ENCODE measurements at places on chromosomes 16 and 17.
A peak's percentile ranks its signal among the peaks of the same experiment; 100 is the strongest.

DNA sequence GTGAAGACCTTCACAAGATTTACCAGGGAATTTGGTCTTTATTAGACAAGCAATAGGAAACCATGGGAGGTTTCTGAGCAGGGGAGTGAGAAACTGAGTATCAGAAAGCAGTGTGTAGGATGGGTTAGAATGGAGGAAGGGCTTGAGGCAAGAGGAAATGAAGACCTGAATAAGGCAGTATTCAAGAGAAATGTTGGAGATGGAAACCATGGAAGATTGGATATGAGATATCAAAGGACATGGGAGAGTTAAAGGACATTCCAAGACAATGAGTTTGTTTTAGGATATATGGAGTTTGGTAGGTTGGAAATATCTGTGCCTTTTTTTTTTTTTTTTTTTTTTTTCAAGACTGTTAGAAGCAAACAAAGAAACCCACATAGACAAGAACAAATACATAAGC, 21.3 kb upstream of the FAM20A start:
- DNase-seq: no peak

GRCh38 chr17:39195568-39196160, 1.8 kb downstream of the CACNB1 start:
- no peak for DNase-seq

- peak; percentile 61 for DNase-seq
Observed at GRCh38 chr16:84084570-84085270, 32.0 kb downstream of the MBTPS1 start.

GRCh38 chr16:14958970-14959369, 15.9 kb upstream of the PDXDC1 start:
- DNase-seq: no peak

GRCh38 chr17:4219241-4219640, 44.5 kb downstream of the ANKFY1 start:
- no peak for DNase-seq

DNA sequence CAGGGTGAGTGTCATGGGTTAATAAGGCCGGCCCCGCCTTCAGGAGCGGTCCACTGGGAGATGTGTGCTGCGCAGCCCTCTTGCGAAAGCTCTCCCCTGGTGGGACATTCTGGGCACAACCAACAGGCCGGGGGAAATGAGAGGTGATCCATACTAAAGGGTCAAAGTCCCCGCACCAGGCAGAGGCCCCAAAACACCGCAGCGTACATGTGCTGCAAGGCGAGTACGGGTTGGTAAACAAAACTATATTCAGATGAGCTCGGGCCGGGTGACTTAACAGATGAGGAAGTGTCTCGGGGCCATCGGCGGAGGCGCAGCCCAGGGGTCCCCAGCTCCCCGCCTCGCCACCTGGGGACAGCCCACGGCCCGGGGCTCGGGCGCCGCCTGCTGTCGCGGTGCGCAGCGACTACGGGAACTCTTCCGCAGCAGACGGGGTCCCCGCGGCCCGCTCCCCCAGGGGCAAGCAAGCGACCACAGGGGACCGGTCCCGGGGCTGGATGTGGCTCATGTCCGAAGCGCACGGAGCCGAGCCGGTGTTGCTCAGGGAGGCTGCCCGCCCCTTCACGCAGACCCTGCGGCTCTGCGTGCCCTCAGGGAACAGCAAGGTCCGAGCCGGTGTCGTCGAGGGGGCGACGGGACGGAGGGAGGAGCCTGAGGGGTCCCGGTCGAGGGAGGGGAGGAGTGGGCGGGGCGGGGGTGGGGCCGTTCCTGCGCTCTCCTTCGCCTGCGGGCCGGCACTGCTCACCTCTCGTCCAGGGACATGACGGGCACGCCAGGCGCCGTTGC, at the start of gene RAB37:
Gene RAB37 (plus strand): TSS at position 744 of the 786 bp plus-strand sequence. CDS start 17 bp downstream, at position 761.
- peak; percentile 32 for DNase-seq

GRCh38 chr16:66566051-66566901, at the start of gene CMTM1:
CMTM1 (plus strand) TSS chr16:66566439; CDS start chr16:66566514, 75 bp downstream.
- no peak for DNase-seq

DNA sequence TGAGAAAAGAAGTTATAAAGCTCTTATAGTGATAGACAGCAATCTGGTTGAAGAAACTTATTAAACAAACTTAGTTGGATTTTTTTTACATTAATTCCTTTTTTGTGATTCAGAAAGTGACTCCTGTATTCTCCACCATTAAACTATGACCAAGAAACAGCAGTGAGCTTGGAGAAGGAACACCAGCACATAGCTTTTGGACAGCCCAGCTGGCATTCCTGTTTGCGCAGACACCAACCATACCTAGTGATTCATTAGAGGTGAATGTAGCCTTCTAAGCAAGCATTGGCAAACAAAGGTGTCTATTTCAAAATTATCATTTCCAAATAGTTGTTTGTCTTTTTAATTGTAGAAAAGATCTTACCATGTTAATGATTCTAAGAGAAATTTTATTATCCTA, 94.4 kb downstream of the STXBP4 start:
- no peak for DNase-seq

DNA sequence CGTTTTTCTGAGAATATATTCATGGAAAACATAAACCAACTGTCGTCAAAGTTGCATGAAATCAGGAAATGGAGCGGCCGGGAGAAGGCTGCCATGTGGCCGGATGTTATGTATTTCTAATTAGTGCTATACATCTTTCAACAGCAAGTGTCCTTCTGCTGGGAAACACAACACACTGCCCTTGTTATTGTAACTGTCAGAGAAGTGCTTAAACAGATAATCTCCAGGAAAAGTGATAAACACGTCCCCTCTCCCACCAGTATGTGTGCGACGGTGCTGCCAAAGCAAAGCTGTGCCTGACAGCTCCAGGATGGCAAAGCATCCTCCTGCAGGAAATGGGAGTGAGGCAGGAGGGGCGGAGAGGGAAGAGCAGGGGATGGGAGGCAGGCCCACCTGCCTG, 111.8 kb downstream of the SMG6 start:
- DNase-seq: no peak

Measured in central memory CD4-positive, alpha-beta T cell (primary cell).